ENCODE measurements at places on chromosomes 13 and 19. TPM values are rescaled to one million over a fixed set of nuclear protein-coding genes. Genes with fewer than 3 reads are reported as not detected.

GRCh38 chr13:110944121-110944967 is 29.5 kb upstream of the ANKRD10 start:
- H3K4me1 ChIP-seq, result peaks cover 3% of the 10 kb centered on the region
- H3K27me3 ChIP-seq, result no peaks in the 10 kb centered on the region
- peak; percentile 44 for DNase-seq
- no peak overlapping the region for H3K4me3 ChIP-seq
- H3K27ac ChIP-seq, result no peak overlapping the region
- H3K36me3 ChIP-seq, result no peaks in the 10 kb centered on the region

- H3K36me3 ChIP-seq, result no peaks in the 10 kb centered on the region
These were observed 49.3 kb upstream of the FREM2 start for GRCh38 chr13:38637576-38637975.

- H3K4me1 ChIP-seq, result no peaks in the 10 kb centered on the region
- no peak overlapping the region for H3K4me3 ChIP-seq
- no peak overlapping the region for H3K27ac ChIP-seq
- H3K27me3 ChIP-seq, result no peaks in the 10 kb centered on the region
- DNase-seq, result no peak
These were observed 73.5 kb upstream of the C13orf46 start for GRCh38 chr13:114047358-114047881.

DNA sequence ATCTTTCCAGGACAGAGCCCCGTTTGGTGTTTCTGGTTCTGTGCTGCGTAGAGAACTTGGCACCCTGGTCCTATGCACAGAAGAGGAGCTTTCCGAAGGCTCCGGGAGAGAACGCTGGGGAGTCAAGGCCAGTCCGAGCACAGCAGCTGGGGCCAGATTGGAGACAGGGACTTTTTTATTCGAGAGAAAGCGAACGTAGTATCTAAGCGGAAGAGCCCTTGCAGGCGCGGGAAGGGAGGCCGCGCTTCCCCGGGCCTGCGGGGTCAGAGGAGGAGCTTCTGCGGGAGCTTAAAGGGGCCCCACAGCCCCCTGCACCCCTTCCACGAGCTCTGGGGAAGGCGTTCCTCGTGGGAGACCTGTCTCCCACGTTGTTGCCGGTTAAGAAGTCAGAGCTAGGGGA is 48.6 kb upstream of the ARHGEF7 start:
- H3K4me3 ChIP-seq, result no peak overlapping the region
- no peaks in the 10 kb centered on the region for H3K36me3 ChIP-seq

The DKKL1 gene
- total RNA-seq, result 12.7 TPM

The SH2D3A gene
- total RNA-seq, result 1.6 TPM

The MEIS3 gene
- total RNA-seq, result 83.7 TPM
